SW480 (cell line): ENCODE measurements at places on chromosomes 2 and 18.

DNA sequence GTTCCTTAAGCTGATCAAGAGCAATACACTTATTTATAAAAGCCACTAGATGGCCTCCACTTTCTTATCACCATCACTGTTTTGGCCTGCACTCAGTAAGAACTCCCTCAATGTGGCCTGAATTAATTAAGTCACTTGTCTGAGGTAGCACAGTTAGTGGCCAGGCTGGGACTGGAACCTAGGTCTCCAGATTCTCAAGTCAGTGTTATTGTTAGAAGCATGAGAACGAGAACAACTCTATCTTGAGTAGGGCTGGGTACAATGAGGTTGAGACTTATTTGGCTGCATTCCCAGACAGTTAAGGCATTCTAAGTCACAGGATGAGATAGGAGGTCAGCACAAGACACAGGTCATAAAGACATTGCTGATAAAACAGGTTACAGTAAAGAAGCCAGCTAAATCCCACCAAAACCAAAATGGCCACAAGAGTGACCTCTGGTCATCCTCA lies 115.8 kb downstream of the SS18 start:
- no peak for DNase-seq

GRCh38 chr2:236758406-236758805 lies 188.8 kb downstream of the ACKR3 start:
- DNase-seq: no peak

GRCh38 chr18:57798713-57799373 lies 4.3 kb downstream of the ATP8B1 start:
- no peak for DNase-seq

DNA sequence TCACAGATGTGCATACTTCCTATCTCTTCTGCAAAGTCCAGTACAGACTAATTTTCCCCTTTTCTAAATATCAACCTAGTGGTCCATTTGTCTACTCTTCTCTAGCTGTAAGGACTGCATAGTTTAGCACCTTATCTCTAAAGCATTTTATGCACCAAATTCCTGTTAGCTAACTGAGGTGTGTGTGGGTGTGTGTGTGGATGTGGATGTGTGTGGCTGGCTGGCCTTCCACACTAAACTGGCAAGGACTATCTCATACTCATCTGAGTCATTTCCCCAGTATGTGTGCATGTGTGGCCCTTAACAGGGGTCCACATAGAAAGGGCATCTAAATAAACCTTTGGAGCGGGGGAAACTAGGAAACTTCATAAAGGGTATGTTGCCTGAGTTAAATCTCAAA lies 139.6 kb downstream of the TTC32 start:
- DNase-seq: no peak

- DNase-seq: no peak
These were observed 505.1 kb downstream of the CNTNAP5 start for GRCh38 chr2:124530203-124530602.

DNA sequence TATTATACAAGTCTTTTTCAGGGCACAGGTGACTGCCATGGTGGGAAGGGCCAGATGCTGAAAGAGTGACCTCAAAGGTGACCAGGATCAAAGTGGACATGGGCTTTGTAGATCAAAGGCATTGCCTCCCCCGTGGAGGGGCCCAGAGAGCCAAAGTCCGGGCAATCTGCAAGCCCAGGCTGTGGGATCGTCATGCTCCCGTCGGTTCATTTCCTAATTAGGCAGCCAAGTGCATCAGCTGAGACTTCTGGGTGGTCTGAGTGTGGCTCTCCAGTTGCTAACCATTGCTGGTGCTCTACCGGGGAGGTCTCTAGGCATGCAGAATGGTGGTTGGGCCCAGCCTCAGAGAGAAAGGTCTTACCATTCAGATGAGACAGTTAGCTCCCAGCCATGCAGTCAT lies 61.6 kb downstream of the TRIB2 start:
- peak; percentile 83 for DNase-seq

DNA sequence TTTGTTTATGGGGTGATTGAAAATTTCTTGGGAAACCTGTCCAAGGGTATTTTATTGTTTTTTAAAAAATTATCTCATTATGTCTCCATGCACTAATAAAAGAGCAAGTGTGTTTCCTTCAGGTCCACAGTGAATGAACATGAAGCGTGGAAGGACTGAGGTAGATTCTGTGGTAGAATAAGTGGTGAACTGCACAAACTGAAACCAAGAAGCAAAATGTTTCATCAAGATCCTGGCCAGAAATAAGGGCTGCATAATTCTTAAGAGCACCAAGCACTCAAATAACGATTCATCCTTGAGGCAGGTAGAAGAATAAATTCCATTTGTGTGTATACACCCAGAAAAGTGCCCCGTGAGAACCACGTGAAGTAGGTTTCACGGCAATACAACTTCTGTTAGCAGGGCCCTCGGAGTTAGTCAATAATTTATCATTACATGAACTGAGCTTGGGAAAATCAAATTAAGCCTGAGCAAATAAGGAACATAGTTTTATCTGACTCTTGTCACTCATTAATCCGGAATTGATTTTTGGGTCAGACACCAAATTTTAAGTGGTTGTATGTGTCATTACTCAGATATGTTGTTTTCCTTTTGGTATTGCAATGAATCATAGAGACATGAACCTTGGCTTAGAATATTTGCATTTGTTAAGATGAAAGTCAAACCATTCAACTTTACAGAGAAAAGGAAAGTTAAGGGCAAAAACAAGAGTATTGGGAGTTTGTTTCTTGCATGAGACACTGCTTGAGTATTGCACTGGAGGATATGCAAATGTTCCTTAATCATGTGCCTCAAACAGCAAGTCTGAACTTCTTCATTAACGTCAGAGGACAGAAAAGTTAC lies 472.6 kb upstream of the NETO1 start:
- no peak for DNase-seq

DNA sequence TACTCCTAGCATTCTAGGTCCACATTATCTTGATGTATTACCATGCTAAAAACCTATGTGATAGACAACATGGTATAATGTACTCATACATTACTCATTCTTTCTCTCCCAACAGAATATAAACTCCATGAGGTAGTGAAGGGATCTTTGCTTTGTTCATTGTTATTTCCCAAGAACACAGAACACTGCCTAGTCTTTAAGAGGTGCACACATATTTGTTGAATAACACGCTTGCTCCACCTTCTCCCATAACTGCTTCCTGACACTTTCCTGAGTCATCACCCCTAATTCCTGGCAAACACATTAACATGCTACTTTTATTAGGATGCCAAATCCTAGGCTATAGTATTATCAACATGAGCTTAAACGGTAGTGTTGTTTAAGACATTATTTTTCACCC lies 41.3 kb downstream of the REV1 start:
- DNase-seq: peak; percentile 17

- DNase-seq: no peak
These were observed 36.7 kb upstream of the AGPS start for GRCh38 chr2:177355874-177356273.
